RPMI8226 (cell line): ENCODE measurements at places on chromosomes 3 and 15.

GRCh38 chr15:60912984-60913697, 316.0 kb downstream of the RORA start:
- DNase-seq = no peak

GRCh38 chr3:4827767-4828166, 151.5 kb upstream of the BHLHE40 start:
- DNase-seq = no peak

GRCh38 chr15:70068783-70069565, 28.7 kb downstream of the TLE3 start:
- no peak for DNase-seq

DNA sequence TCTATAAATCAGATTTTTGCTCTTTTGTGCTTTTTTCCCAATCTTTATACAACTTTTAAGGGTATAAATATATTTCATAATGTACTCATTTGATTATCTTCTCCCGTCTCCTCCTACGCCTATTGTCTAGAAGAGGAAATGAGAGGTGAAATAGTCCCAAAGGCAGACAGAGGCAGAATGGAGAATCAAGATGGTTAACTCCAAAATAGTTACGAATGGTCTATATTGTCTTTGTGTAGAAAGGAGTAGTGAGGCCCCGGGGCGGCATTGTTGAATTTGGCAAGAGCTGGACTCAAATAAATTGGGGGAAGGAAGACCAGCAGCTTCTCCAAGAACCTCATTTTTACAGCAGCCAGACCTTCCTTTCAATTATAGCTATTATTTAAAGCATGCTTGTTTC, 23.9 kb downstream of the ITPR1 start:
- no peak for DNase-seq

DNA sequence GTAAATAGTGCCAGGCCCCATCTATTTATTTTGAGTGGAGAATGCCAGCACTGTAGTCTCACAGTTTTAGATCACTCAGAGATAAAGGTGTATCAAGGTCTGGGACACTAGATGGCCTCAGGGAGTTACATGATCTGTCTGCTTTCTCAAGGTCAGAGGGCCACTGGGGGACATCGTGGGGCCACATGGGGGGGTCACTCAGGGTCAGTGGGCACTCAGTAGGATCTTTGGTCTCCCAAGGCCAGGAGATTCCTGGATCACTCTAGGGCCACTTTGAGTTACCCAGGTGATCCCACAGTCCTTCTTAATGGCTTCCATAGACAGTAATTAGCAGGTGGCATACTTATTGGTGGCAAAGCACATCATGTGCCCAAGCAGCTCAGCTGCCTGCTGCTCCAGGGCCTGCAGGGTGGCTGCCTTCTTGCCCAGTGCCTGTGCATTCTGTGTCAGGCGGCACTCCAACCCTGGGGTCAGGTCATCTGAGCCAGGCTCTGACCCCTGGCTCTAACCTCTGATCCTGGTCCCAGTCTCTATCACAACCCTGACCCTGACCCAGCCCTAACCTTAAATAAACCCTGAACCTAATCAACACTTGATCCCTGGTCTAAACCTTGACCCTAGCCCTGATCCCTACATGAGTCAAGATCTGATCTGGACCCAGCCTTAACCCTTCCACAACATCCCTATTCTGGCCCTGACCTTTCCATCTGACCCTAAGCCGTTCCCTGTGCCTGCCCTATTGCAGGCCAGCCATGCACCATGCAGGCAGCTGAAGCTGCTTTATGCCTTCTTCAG, 1.8 kb upstream of the LAMB2 start:
- no peak for DNase-seq
